ENCODE measurements at places on chromosomes 7 and 10.

GRCh38 chr10:26840938-26841732 is 19.6 kb downstream of the ABI1 start:
- DNase-seq: no peak

DNA sequence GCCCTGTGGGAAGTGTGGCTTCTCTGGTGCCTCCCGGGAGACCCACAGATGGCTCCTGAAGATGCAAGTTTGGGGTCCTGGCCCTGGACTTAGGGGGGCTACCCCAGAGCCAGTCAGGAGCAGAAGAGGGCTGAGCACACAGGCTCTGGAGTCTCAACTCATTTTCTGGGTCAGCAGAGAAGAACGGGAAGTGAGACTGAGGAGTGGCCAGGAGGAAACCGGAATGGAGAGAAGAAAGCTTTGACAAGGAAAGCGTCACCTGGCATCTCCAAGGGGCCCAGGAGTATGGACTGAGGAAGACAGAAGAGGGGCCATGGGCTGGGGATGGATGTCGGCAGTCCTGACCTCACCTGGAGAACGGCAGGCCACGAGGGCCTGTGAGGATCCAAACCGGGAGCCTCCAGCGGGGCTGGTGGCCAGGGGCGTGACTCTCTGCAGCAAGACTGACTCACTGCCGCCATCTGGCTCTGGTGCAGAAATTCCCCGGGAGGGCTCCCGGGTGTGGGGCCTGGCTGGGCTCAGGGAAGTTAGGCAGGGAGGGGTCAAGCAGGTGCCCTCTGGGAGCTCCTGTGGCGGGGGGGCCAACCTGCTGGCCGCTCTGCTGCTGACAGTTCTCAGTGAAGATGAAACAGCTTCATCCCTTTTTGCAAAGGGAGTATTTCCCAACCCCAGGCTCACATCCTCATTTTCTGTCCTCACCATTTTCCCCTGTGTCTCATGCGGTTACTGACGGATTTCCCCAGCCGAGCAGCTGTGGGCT is 23.6 kb downstream of the DAGLB start:
- DNase-seq: no peak

DNA sequence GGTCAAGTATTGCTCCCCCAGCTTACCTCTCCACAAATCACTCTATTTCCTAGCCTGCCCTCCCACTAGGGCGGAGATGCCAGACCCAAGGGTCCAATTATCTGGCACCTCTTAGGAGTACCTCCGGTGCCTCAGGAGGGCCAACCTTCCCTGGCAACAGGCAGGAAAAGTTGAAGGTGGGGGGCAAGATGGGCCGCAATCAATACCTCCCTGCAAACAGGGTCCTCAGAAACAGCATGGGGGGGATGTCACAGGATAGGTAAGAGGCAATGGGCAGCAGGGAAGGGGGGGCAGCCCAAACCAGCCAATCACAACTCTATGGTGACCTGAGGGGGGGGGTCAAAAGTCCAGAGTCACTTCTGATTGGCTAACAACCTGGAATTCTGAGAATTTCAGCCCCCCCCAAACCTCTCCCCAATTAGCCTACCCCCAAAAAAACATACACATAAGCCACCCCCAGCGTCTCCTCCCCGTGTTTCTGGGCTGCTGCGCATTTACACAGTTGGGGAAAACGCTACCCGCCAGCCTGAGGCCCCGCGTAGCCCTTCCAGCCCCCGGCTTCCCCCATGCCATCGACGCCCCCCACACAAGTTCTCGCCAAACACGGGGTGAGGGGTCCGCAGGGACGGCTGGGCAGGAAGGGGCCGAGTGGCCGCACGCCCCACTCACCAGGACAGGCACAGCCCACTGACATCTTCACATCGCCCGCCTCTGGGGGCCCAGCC is 589 bp downstream of the LDB1 start:
- no peak for DNase-seq

GRCh38 chr7:50827281-50827680 is 44.6 kb upstream of the GRB10 start:
- DNase-seq: no peak

GRCh38 chr7:30840141-30841024 is 69.2 kb downstream of the MINDY4 start:
- no peak for DNase-seq

GRCh38 chr7:74494076-74494548 is 40.4 kb downstream of the GTF2IRD1 start:
- DNase-seq: no peak

DNA sequence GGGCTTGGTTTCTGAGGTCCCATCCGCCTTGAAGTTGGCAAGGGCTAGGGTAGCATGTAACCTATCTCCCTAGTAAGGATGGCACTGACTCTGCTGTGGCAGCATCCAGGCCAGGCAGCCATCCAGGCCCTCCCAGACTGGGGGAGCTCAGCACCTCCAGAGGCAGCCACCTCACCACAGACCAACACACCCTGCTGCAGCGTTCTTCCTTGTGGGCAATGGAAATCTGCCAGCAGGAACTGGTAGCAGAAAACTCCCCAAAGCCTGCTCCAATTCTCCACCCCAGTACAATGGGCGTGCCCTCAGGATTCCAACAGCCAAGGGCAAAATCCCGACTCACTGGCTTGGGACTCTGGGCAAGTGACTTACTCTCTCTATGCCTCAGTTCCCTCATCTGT is 27.5 kb downstream of the DLG5 start:
- DNase-seq: no peak

DNA sequence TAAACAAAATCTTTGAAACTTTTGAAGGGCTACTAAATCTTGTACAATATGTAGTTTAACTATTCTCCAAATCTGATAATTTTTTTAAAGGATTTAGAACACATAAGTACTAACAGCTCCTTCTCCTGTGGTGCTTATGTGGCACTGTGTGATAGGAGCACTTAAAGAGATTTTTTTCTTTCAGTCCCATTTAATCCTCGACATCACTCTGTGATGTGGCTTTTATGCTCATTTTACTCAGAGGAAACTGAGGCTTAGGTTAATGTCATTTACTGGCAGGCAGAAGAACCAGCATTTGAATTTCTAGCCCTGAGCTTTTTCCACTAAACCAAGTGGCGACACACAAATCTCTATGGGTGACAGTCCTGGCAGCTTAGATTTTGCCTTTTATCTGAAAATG is 92.4 kb downstream of the SAMD9 start:
- DNase-seq: no peak

GRCh38 chr10:96840841-96841518 is 8.9 kb downstream of the LCOR start:
- no peak for DNase-seq

DNA sequence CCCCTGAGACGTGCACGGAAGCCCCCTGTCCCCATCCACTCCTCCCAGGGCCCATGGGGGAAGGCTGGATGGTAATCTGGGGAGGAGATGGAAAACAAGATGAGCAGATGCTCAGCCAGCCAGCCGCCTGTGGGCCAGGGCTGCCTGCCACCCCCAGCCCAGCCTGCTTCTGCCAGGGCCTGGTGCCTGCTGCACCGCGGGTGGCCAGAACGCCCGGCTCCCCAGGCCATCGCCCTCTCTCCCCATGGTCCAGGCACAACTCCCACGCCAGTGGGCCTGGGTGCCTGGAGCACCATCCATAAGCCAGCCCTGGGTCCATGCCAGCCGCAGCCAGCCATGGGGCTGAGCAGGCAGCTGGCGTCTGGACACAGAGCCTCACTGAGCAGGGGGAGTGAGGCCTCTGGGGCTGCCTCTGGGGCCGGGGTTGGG is 57.2 kb upstream of the ELN start:
- no peak for DNase-seq

- DNase-seq: no peak
These were observed 5.2 kb downstream of the MRPS24 start for GRCh38 chr7:43864126-43864525.

DNA sequence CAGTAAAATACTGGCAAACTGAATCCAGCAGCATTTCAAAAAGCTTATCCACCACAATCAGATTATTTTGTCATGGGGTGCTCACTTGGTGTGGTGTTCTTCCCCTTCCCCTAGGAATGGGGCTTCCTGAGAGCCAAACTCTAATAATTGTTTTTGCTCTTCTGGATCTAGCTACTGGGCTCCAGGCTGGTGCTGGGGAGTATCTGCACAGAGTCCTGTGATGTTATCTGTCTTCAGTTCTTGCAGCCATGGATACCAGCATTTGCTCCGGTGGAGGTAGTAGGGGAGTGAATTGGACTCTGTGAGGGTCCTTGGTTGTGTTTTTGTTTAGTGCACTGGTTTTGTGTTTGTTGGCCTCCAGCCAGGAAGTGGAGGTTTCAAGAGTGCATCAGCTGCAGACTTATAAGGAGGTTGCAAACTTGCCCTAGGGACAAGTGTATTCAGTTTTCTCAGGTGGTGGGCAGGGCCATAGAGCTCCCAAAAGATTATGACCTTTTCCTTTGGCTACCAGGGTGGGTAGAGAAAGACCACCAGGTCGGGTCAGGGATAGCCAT is 308.5 kb upstream of the MAGI2 start:
- no peak for DNase-seq

- DNase-seq: no peak
These were observed 33.7 kb upstream of the CREB5 start for GRCh38 chr7:28378574-28379149.

GRCh38 chr10:101693978-101694673 is 844 bp downstream of the FBXW4 start:
- DNase-seq: peak; percentile 30

DNA sequence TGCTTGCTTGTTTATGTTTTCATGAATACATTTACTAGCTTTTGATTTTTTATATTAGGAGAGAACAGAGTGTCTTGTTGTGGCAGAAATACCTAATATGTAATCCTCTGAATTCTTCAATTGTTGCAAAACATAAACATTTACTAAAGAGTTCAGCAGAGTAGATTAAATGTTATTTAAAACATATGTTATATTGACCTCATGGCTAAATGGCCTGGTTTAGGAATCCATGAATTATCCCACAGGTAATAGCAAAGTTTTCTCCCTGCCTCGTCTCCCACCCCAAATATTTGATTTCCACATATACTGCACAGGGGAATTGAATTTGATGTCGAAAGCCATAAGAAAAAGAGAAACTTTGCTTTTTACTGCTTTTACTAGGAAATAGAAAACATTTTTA is 111.8 kb downstream of the ADK start:
- no peak for DNase-seq

DNA sequence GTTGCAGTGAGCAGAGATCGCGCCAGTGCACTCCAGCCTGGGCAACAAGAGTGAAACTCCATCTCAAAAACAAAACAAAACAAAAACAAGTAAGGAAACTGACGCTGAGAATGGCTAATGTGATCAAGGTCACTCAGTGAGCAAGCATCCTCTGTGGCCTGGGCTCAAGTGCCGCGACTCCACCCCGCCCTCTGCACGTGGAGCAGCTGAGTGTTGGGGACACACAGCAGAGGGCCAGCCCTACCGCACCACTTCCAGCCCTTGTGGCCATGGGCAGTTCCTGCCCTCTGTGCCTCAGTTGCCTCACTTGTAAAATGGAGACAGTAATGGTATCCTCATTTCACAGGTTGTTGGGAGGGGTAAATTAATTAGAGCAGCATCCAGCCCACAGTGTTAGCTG is 21.0 kb upstream of the OPALIN start:
- DNase-seq: no peak

DNA sequence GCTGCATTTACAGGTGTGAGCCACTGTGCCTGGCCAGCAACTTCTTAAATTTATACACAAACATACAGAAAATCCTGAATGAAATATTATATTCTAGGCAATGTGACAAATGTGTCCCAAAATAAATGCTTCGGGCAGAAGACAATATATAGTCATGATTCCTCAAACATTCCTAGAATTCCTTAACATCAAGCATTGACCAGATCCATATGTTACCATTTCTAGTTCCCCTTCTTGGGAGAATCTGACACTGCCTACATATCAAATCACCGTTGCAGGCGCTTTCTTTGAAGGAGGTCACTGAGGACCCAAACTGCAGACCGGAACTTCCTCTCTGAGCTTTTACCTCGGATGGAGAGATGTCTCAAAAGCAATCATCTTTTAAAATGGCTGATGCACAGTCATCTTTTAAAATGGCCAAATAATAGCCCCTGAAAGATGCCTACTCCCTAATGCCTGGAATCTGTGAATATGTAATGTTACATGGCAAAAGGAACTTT is 323.5 kb downstream of the PHF14 start:
- no peak for DNase-seq

DNA sequence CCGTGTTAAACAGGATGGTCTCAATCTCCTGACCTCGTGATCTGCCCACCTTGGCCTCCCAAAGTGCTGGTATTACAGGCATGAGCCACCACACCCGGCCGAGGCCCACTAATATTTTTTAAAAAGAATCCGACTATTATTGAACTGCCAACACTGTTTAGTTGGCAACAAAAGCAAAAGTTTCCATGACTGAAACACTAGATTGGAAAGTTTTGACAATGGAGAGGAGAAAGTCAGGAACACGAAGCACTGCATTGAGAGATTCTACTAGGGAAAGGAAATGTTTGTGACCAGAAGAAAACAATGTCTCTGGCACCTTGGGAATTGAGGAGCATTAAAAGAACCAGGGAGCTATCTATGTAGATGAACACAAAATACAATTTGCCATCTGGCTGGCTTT is 13.7 kb upstream of the PPP1R9A start:
- DNase-seq: no peak

DNA sequence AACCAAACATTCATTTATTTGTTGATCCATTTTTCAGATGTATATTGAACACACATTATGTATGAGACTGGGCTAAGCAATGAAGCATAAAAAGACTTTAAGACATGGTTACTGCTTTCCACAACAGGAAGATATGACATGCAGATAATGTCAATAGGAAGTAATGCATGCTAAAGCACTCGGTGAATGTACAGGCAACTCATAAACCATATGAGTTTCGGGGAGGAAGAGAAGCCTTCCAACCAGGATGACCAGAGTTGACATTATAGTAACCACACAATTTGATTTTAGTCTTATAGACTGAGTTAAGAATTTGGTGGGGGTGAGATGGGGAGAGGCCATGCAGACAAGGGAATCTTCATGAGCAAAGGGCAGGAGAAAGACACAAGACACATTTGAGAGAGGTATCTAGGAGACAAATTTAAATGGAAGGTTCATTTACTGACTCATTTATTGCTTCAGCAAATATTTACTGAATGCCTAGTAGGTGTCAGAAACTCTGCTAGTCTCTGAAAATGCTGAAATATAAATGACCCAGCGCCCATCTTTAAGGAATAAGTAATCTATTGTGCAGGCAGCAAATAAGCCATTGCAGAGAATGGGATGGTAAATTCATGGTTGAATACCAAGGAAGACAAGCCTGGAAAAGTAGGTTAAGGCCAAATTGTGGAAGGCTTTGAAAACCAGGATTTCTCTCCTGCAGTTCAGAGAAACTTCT is 19.0 kb upstream of the SLK start:
- DNase-seq: no peak

GRCh38 chr10:80598084-80598798 is 60.5 kb downstream of the SH2D4B start:
- no peak for DNase-seq

- DNase-seq: no peak
These were observed 3.3 kb upstream of the TBXAS1 start for GRCh38 chr7:139825666-139826290.

DNA sequence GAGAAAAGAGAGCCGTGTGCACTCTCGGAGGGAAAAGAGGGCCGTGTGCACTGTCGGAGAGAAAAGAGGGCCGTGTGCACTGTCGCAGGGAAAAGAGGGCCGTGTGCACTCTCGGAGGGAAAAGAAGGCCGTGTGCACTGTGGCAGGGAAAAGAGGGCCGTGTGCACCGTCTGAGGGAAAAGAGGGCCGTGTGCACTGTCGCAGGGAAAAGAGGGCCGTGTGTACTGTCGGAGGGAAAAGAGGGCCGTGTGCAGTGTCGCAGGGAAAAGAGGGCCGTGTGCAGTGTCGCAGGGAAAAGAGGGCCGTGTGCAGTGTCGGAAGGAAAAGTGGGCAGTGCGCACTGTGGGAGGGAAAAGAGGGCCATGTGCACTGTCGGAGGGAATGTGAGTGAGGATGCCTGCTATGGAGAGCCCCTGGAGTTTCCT is 188.7 kb downstream of the DNAJB6 start:
- DNase-seq: no peak
